ENCODE measurements at places on chromosomes 3 and 15.

- no peak for DNase-seq
Observed at GRCh38 chr3:174536319-174536718, 322.8 kb upstream of the NAALADL2 start.

GRCh38 chr3:44066806-44067205 is 174.9 kb upstream of the TOPAZ1 start:
- DNase-seq: no peak

DNA sequence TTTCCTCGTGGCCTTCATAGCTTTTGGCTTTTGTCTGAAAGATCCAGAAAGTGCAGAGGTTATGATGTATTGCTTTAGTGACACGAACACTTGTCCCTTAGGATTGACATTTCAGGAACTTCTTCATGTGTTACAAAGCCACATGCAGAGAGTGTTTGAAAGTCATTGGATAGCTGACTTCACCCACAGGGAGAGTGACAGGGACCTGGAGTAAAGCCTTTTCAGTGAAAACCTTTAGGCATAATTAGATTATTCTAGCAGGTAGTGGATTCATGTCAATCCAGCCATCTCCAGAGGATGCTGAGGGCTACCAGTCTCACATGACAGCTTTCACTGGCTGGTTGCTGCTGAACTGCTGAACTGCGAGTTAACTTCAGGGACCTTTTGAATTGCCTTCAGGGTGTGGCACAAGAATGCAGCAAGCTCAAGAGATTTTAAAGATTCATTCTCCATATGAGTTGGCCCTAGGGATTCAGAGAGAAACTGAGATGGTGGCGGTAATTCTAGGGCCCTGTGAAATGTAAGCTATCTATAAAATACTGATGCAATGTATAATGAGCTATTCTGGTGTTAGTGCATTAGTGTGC is 267.0 kb upstream of the GOLIM4 start:
- DNase-seq: no peak

DNA sequence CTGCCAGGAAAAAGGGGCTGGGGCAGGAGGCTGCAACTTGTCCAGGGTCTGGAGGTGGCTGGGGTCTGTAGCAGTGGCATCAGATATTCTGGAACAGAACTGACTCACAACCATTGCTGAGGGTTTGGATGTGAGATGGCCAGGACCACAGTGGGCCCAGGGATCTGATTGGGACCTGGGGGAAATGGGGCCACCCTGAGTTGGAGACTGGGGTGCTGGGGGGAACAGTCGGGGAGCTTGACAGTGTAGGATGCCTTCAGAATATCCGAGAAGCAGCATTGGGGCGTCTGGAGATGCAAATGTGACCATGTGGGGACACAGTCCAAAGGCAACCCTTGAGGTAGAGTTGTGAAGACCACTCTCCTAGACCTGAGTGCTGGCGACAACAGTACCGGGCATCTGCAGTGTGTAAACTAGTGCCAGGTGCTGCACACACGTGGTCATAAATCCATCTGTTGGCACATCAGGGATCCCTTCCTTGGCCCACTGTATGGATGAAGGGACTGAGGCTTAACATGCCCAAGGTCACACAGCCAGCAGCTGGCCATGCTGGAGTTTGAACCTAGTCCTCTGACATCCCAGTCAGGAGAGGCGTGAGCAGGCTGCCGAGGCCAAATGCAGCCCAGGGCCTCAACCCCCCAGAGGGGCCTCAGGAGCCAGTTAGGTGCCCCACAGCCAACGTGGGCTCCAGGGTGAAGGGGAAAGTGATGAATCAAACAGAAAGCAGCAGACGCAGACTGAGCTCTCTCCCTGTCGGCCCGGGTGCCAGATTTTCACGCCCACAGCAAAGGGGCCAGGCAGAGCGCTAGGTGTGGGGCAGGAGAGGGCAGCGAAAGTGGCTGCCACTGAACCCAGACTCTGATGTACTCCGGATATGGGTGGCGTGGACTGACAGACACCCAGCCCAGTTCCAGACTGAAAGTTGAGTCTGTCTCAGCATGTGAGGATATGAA is 18.8 kb downstream of the HEMK1 start:
- no peak for DNase-seq

GRCh38 chr3:70606018-70606417 is 293.6 kb upstream of the MDFIC2 start:
- peak; percentile 38 for DNase-seq

GRCh38 chr3:128357538-128357937 is 109.2 kb downstream of the DNAJB8 start:
- no peak for DNase-seq

DNA sequence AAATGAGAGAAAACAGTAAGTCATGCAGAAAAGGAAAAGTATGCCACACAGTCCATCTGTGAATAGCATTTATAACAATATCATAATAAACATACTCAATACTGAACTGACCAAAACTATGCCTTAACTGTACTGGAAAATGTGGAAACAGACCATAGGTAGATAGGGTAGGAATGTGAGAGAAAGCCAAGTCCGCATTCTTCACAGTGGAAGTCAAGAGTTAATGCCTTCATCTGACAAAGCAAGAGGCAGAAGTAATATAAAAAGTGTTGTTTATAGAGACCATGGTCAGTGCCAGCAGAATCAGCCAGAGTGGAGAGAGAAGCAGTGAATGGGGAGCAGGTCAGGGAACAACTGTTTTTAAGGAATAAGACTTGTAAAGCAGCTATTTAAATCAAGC is 52.3 kb downstream of the KBTBD12 start:
- no peak for DNase-seq

All from NCI-H526 (cell line).